HFFc6 (cell line): ENCODE measurements at places on chromosomes 12 and 14. TPM values are rescaled to one million over a fixed set of nuclear protein-coding genes. Genes with fewer than 3 reads are reported as not detected.
A peak's percentile ranks its signal among the peaks of the same experiment; 100 is the strongest.

The NOXRED1 gene
- total RNA-seq: 0.09 to 0.12 TPM (median 0.10 TPM) in 3 replicates

The ADAM21 gene
- 0.22 to 0.69 TPM (median 0.66 TPM) in 3 replicates for total RNA-seq

The PRPH gene
- total RNA-seq: not detected in 3 replicates

The FLVCR2 gene
- total RNA-seq: 0.18 to 5.0 TPM (median 1.9 TPM) in 3 replicates

The KLRD1 gene
- total RNA-seq: 0.32 to 0.78 TPM (median 0.60 TPM) in 3 replicates

The MANSC4 gene
- not detected in 3 replicates for total RNA-seq

The SLCO1B3 gene
- not detected in 3 replicates for total RNA-seq

The TMEM132C gene
- total RNA-seq: not detected in 2 replicates

The POTEG gene
- not detected in 3 replicates for total RNA-seq

The ITGB7 gene
- total RNA-seq: 0.53 to 1.0 TPM (median 0.74 TPM) in 3 replicates

The PIK3C2G gene
- total RNA-seq: not detected in 3 replicates

The VRTN gene
- not detected in 2 replicates for total RNA-seq

DNA sequence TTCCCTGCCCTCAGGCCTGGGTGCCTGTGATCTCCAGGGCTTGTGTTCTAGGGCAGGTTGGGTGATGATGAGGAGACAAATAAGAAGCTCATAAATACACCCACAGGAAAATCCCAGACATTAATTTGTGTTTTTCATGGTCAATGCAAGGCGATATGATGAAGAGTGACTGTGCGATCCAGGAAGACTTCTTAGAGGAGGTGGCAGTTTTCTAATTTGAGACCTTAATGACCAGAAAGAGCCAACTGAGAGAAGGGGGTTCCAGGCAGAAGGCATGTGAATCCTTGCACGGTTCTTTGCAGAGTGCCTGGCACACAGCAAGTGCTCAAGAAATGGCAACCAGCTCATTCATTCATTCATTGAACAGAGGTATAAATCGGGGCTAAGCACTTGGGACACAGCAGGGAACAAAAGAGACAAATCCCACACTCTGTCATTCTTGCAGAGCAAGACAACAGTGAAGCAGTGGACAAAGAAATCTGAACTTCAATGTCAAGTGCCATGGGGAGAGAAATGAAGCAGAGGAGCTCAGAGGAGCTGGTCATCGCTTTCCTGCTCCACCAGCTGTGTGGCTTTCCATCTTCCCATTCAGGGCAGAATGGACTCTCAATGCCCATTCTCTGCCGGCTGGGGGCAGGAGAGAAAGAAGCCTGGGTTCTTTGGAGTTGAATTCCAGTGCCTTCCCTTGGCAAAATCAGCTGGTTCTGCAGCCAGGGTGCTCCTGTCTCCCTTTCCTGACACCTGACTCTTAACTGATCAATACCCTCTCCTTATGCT lies 128.3 kb downstream of the AACS start:
- H3K27ac ChIP-seq: no peak overlapping the region
- H3K36me3 ChIP-seq: no peaks in the 10 kb centered on the region
- H3K4me1 ChIP-seq: peaks cover 5% of the 10 kb centered on the region; the same call in 1 of the 2 replicates
- peaks cover 31% of the 10 kb centered on the region for H3K27me3 ChIP-seq
- no peak overlapping the region for H3K4me3 ChIP-seq

DNA sequence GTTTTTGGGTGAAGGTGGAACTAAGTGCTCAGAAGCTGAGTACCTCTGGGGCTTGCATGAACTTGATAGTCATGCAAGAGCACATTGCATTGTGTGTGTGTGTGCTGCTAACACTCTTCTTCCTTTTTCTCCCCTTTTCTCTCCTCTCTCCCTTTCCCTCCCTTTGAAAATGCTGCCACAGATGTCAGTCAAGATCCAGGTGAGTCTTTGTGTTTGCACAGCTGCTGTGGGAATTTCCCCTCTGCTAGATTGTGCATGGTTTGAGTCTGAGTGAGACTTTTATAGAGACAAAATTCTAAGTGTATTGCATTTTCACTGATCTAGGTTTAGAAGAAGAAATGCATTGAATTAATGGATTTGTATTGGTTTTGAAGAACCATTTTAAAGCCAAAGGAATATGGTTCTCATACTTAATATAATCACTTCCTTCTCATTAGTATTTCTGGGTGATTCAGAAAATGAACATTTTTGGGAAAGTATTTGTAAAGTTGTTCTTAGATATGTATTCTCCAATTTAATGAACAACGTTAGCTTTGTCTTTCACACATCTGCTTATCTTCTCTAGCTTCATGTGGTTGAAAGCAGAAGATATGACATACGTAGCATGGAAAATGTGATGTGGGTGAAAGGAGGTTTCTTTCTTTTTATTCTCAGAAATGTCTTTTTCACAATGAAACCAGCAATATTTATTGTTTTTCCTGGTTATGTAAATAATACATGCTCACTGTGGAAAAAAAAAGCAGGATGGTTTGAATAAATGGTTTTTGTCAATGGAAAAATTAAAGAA lies 108.5 kb downstream of the NRXN3 start:
- no peaks in the 10 kb centered on the region for H3K4me1 ChIP-seq
- peaks cover 4% of the 10 kb centered on the region for H3K27me3 ChIP-seq
- no peak overlapping the region for H3K4me3 ChIP-seq

DNA sequence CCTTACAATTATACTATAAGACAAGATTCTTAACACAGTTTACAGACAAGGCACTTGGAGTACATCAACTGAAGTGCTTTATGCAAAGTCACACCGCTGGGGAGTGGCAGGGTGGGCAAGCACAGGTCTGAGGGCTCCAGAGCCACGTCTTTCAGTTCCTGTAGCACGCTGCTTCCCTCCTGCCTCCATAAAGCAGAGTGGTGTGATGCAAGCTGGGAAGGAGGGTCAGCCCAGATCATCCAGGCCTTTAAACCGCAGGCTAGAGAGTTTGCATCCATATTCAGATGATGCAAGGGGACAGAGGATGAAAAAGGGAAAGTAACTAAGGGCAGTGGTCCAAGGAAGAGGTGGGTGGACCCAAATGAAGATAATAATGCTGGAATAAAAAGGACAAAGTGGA lies 132.6 kb downstream of the ITPR2 start:
- H3K4me1 ChIP-seq: peaks cover 17% of the 10 kb centered on the region
- H3K36me3 ChIP-seq: peaks cover 6% of the 10 kb centered on the region
- no peaks in the 10 kb centered on the region for H3K27me3 ChIP-seq
- no peak for DNase-seq
- no peak overlapping the region for H3K27ac ChIP-seq
- H3K4me3 ChIP-seq: no peak overlapping the region

DNA sequence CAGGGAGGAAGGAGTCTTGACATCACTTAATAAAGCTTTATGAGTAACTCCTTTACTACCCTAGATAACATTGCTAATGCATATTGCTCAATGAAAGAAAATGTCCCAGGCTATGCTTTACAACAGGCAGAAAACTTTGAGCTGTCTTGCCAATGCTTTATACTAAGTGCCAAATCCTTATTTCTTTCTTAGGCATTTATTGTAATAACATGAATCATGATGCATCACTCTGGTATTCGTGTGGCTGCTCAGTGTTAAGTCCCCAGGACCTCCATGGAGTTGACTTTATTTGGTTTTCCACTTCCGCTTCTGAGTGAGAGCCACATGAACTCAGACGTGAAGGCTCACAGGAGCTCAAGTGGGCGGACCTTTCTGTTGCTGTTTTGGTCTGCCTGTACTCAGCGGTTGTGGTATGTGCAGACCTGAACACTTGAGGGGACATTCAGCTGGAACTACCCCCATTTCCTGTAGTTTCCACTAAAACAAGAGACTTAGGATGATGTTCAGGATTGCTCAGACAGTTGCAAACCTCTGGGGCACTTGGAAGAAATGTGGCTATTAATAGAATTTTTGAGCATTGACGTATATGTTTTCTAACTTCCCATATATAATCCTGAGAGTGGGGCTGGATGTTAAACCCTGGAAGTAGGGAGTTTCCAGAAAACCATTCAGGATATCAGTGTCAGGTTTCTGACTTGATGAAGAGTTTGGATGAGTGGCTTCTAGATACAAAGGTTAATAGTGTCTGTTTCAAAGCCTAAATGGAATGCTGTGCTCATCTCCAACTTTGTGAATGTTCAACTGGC lies 258.6 kb downstream of the MSRB3 start:
- H3K36me3 ChIP-seq: peaks cover 46% of the 10 kb centered on the region
- H3K27me3 ChIP-seq: no peaks in the 10 kb centered on the region
- H3K4me3 ChIP-seq: peak overlapping the region; percentile 62
- H3K27ac ChIP-seq: peak overlapping the region; percentile 96
- DNase-seq: peak; percentile 100

- DNase-seq: no peak
- H3K4me3 ChIP-seq: no peak overlapping the region
- H3K36me3 ChIP-seq: no peaks in the 10 kb centered on the region
- no peaks in the 10 kb centered on the region for H3K4me1 ChIP-seq
- peaks cover 30% of the 10 kb centered on the region for H3K27me3 ChIP-seq
Observed at GRCh38 chr12:4417936-4418335, 27.7 kb downstream of the FGF6 start.

DNA sequence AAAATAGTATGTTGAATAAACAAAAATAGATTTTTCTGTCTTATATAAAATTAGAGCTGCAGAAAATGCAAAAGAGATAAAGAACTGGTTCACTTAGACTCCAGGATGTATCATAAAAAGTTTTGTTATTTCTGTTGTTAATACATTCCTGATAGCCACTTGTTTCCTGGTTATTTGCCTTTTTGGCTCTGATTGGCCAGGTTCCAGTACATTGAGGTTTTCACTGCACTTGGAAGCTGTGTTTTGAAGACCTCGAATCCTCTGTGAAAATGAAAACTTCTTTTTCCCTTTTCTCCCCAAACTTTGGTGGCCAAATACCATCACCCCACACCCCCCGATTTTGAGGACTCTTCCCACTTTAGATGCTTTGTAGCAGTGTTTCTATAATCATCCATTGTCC lies 525.3 kb downstream of the MED13L start:
- H3K27ac ChIP-seq: peak overlapping the region; percentile 17
- peaks cover 71% of the 10 kb centered on the region for H3K4me1 ChIP-seq
- H3K4me3 ChIP-seq: peak overlapping the region; percentile 35

- DNase-seq: peak; percentile 18
- H3K4me1 ChIP-seq: peaks cover 40% of the 10 kb centered on the region
- H3K4me3 ChIP-seq: peak overlapping the region; percentile 68; the same call in 1 of the 2 replicates
- H3K36me3 ChIP-seq: no peaks in the 10 kb centered on the region
Observed at GRCh38 chr12:28089338-28089737, 100.9 kb upstream of the CCDC91 start.

GRCh38 chr12:108117163-108117849 lies 11.8 kb upstream of the WSCD2 start:
- H3K27ac ChIP-seq: no peak overlapping the region
- H3K27me3 ChIP-seq: peaks cover 5% of the 10 kb centered on the region; the same call in 1 of the 2 replicates
- no peak for DNase-seq
- no peaks in the 10 kb centered on the region for H3K36me3 ChIP-seq

- DNase-seq: no peak
- H3K27ac ChIP-seq: no peak overlapping the region
Observed at GRCh38 chr12:64600164-64600561, 10.1 kb upstream of the RASSF3 start.

- H3K4me3 ChIP-seq: no peak overlapping the region
- H3K36me3 ChIP-seq: no peaks in the 10 kb centered on the region
- DNase-seq: no peak
- H3K4me1 ChIP-seq: no peaks in the 10 kb centered on the region
Observed at GRCh38 chr12:132400011-132400641, 70.7 kb upstream of the GALNT9 start.

- DNase-seq: no peak
- peaks cover 7% of the 10 kb centered on the region for H3K4me1 ChIP-seq
- no peak within 1 kb of the TSS for H3K27ac ChIP-seq
- no peaks in the 10 kb centered on the region for H3K36me3 ChIP-seq
- peak within 1 kb of the TSS; percentile 62 for H3K4me3 ChIP-seq
Observed at GRCh38 chr12:49903700-49904423, at the start of gene FAIM2. FAIM2 (minus strand) TSS chr12:49903900; CDS start chr12:49903792, 108 bp downstream.

GRCh38 chr14:50260072-50260471 lies 28.7 kb upstream of the SOS2 start:
- H3K27me3 ChIP-seq: no peaks in the 10 kb centered on the region
- H3K27ac ChIP-seq: no peak overlapping the region
- H3K4me3 ChIP-seq: no peak overlapping the region
- no peaks in the 10 kb centered on the region for H3K36me3 ChIP-seq
- DNase-seq: no peak
- peaks cover 6% of the 10 kb centered on the region; the same call in 1 of the 2 replicates for H3K4me1 ChIP-seq

DNA sequence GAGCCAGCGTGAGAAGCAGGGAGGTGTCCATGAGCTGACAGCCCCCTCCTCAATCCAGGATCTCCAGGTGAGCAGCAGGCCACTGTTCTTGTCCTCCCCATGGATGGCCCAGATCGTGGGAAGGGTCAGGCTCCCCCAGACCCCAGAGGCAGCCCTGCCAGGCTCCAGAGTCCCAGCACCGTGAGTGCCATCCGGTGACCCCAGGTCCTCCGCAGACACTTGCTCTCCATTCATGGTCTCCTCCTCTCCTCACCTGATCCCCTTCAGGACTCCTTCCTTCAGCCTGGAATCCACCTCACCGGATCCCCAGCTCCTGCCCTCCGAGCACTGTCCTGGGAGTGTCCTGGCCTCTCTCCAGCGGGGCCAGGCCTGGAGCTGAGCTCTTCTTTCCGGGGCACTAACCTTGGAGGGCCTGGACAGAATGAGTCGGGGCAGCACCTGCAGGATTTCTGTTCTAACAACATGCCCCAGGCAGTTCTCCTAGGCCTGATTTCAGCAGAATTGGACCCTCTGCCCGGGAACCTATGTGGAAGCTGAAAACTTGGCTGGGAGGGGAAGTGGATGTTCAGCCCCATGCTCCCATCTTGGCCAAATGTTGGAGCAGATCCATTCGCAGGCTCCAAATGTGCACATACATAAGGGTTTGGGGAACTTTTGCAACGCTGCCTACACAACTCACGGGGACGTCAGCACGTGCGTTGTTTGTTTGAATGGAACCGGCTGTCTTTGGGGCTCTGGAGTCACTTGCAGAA lies 341.6 kb upstream of the SFSWAP start:
- no peak for DNase-seq
- peaks cover 4% of the 10 kb centered on the region; the same call in 1 of the 2 replicates for H3K36me3 ChIP-seq
- H3K27me3 ChIP-seq: no peaks in the 10 kb centered on the region; the same call in 1 of the 2 replicates
- H3K27ac ChIP-seq: no peak overlapping the region
- no peak overlapping the region for H3K4me3 ChIP-seq

DNA sequence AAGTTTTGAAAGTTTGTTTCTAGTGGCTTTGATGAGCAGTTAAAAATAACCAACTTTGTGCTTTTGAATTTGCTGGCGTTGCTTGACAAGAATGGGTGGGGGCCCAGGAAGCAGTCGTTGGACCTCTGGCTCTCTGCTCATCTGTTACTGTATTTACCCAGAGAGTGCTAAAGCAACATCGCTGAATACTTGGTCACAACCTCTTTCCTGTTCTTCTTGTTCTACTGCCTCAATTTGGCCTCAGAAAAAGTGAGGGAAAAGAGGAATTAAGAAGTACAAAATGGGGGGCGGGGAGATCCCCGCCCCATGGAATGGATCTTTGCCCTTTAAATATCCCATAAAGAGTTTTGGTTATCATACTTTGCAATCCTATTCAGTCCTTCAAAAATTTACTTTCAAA lies 221.5 kb upstream of the G2E3 start:
- no peaks in the 10 kb centered on the region for H3K36me3 ChIP-seq
- H3K4me1 ChIP-seq: no peaks in the 10 kb centered on the region
- H3K27me3 ChIP-seq: peaks cover under 1% of the 10 kb centered on the region; the same call in 1 of the 2 replicates
- DNase-seq: no peak

- H3K36me3 ChIP-seq: no peaks in the 10 kb centered on the region
- no peak overlapping the region for H3K4me3 ChIP-seq
- H3K4me1 ChIP-seq: no peaks in the 10 kb centered on the region
Observed at GRCh38 chr14:54278665-54279295, 118.0 kb upstream of the CDKN3 start.

GRCh38 chr12:116601933-116602810 lies 43.0 kb downstream of the MAP1LC3B2 start:
- no peak for DNase-seq
- H3K36me3 ChIP-seq: no peaks in the 10 kb centered on the region
- peaks cover 70% of the 10 kb centered on the region for H3K4me1 ChIP-seq
- H3K27me3 ChIP-seq: peaks cover 2% of the 10 kb centered on the region
- peak overlapping the region; percentile 58 for H3K27ac ChIP-seq
- H3K4me3 ChIP-seq: no peak overlapping the region
